ENCODE measurements at places on chromosomes 5 and 9.
A peak's percentile ranks its signal among the peaks of the same experiment; 100 is the strongest.

- DNase-seq = peak; percentile 70
Observed at GRCh38 chr5:132238169-132238744, 10.6 kb upstream of the P4HA2 start.

DNA sequence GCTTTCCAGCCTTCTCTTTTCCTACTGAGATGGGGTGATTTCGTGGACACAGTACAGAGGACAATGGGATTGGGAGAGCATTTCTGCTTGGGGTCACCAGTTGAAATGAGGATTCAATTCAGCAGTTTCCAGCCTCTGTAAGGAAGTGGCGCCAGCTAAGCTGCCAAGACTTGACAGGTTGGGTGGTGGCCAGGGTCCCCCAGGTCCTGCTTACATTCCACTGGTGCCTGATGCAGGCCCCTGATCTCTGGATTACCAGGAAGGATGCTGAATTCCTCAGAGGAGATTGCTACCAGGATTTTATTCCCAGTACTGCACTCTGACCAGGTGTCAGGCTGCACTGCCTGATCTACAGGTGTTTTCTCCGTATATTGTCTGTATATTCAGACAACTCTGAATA lies 119.7 kb downstream of the PSD2 start:
- no peak for DNase-seq

DNA sequence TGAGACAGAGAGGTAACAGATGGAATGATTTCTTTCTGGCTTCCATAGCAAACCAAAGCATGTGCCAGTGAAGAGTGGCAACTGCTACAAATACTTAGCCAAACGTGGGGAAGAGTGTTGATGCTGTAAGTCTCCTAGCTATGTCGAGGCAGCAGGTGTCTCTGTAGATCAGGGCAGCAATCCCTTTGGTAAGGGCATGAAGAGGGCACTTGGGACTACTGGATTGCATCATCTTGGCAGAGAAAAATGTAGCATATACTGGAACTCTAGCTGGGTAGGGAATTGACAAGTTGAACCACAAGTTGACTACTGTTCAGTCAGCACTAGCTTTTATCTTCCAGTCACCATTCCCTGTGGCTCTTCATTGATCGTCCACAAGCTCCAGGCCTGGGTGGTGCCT lies 75.8 kb downstream of the GHR start:
- no peak for DNase-seq

GRCh38 chr9:94173632-94174031 lies 85.5 kb upstream of the ZNF169 start:
- DNase-seq = no peak

GRCh38 chr9:120737416-120738165 lies 23.3 kb upstream of the MEGF9 start:
- DNase-seq = no peak

DNA sequence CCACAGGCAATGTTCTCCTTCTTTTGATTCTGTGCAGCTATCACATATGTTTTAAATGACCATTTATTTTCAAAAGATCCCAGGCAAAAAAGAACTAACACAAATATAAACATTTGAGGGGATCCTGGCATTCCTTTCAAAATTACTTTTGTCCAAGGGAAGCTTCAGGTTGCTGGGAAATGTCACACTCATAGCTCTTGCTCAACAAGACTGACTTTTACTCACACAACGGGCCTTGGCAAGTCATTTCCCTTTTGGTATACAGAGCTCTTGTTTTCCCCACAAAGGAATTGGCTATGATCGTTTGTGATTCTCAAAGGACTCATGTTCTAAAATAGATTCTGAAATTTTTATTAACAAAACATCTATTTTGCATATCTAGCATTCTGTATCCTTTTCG lies 4.5 kb upstream of the PALM2AKAP2 start:
- DNase-seq = no peak

DNA sequence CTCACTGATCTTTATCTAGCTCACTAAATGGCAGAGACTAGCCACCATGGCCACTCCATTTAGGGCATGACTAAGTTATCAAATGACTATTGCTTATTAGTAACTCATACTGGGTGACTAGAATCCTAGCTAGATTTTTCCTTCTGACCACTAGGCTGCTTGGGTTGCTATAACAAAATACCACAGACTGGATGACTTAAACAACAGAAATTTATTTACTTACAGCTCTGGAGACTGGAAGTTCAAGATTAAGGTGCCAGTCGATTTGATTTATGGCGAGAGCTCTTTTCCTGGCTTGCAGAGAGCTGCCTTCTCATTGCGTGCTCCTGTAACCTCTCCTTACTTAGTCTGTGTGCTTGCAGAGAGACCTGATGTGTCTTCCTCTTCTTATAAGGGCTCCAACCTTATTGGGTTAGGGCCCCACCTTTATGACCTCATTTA lies 55.0 kb upstream of the APC start:
- DNase-seq = no peak

DNA sequence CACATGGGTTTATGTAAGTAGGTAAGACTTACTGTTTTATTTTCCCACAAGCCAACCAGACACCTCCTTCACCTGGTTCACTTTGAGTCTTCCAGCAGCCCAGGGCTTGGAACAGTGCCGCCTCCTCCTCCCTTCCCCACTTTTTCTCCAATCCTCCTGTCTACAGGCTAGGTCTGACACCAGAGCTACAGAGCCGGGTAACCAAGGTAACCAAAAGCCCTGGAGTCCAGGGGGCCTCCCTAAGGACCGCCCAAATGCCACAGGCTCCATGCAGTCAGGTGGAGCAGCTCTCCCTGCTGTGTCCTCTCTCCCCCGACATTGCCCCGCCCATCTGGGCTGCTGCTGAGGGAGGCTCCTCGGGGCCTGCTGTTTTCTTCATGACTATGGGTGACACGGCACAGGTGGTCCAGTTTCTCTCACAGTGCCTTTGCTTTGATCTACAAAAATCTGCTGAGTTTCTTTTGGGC lies 138.0 kb upstream of the EFNA5 start:
- DNase-seq = no peak
